Neural progenitor cell (in vitro differentiated cells): ENCODE measurements at places on chromosomes 11 and 22. TPM values are rescaled to one million over a fixed set of nuclear protein-coding genes. Genes with fewer than 3 reads are reported as not detected.

The FBLN1 gene
- 84.3 and 163 TPM in 2 replicates for total RNA-seq

The MAPK8IP2 gene
- total RNA-seq: 0.74 TPM in 1 of 2 replicates, not detected in the other

The LRRC4C gene
- 2.7 and 3.4 TPM in 2 replicates for total RNA-seq

The TBX10 gene
- not detected in 2 replicates for total RNA-seq

The TRMU gene
- 66.9 and 70.1 TPM in 2 replicates for total RNA-seq

The MFNG gene
- total RNA-seq: 2.3 and 10.6 TPM in 2 replicates
